Stimulated activated CD4-positive, alpha-beta T cell treated with anti-CD3 and anti-CD28 coated beads, Interleukin-4, amount 100 ng/mL, for 24 hours (primary cell): ENCODE measurements at places on chromosomes 2 and 18.

DNA sequence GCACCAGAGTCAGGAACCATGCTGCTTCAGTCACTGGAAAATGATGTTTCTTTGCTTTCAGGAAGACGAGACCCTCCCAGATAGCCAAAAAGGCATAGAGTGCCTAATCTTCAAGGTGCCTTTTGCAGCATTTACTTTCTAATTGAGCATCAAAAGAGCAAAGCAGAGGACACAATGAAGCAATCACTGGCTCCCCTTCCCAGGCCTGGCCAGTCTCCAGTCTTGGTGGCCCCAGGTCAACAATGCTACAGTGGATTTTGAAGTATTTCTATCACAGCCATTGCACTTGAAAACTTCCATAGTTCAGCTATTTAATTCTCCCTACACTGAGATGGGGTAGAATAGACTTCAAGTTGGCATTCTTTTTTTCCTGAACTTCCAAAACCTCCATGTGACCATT, 15.4 kb downstream of the ZBTB7C start:
- no peak for DNase-seq

GRCh38 chr2:149063177-149063576, 24.7 kb downstream of the LYPD6B start:
- no peak for DNase-seq

- no peak for DNase-seq
Observed at GRCh38 chr2:3650140-3650920, 7.7 kb upstream of the ALLC start.

DNA sequence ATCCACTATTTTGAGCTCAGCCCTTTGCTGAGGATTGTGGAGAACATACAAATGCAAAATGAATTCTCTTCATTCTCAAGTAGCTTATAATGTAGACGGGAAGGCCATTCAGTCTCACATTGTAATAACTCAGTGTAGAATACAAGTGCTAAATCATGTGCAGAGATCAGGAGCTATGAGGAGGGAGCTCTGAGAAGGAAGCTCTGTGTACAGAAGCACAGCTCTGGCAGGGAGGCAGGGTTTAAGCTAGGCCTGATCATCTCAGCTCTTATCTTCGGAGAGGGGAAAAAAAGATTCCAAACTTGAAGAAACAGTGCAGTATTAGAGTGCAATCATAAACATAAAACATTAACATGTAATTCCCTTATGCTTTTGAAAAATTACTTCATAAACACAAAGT, 291.1 kb upstream of the SKOR2 start:
- DNase-seq, result no peak

DNA sequence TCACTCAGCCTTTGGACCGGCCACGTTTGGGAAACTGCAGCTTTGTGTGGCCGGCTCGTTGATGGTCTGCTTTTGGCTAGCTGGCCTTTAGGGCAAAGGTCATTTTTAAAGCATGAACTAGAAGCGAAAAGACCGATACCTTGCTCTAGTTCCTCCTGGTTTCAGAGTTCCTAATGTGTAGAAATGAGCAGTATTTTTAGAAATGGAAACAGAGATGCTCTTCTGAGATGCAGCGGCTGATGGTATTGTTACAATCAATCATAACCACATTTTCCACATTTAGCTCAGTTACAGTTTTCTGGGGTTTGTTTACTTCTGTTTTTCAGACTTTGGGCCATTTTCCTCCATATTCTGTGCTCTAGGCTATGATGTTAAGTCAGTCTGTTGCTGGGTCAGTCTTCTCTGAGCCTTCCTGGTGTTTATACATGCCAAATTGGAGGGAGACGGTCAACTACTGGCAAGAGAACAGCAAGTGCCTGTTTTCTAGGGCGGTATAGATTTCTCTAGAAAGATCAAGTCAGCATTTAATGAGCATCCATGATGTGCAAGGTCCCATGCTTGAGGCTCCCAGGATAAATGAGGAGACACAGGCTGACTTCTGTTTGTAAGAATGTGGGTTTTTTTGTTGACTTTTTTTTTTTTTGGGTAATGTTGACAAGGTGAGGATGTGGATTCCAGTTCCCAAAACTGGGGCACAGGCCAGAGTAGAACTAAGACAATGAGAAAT, 28.0 kb downstream of the RNF144A start:
- no peak for DNase-seq

GRCh38 chr2:209845666-209846065, 74.0 kb downstream of the UNC80 start:
- no peak for DNase-seq

DNA sequence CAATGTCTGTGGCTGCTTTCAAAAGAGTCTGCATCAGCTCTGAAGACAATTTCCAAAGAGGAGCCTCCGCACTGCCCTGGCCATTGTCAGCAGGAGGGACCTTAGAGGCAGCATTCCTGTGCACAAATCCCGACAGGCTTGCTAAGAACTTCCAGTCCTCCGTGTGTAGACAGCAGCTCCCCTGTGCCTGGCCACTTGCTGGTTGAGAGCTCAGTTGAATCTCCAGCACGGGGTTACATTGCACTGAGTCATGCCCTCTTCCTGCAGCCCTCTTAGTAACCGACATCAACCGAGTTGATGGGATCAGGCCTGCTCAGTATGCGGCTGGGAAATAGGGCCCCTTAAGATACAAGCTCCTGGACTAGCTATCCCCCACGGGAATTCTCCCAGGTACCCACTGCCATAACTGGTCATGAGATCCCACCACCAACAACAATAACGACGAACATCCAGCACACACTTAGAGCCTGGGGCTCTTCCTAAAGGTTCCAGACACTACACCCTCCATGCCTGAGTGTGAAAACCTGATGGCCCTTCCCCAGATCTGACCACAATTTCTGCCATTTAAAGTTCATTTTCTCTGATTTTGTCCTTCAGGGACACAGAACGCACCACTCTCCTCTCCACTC, 12.0 kb downstream of the ATP6V1B1 start:
- no peak for DNase-seq

- no peak for DNase-seq
Observed at GRCh38 chr18:44955825-44956224, 275.1 kb downstream of the SETBP1 start.

GRCh38 chr18:49162226-49162864, 211.6 kb upstream of the SMAD7 start:
- no peak for DNase-seq

GRCh38 chr2:129802290-129802689, 177.2 kb upstream of the RAB6C start:
- no peak for DNase-seq

- no peak for DNase-seq
Observed at GRCh38 chr2:195622966-195623365, 34.1 kb upstream of the SLC39A10 start.

GRCh38 chr2:204888222-204888621, 342.9 kb downstream of the PARD3B start:
- DNase-seq, result no peak

DNA sequence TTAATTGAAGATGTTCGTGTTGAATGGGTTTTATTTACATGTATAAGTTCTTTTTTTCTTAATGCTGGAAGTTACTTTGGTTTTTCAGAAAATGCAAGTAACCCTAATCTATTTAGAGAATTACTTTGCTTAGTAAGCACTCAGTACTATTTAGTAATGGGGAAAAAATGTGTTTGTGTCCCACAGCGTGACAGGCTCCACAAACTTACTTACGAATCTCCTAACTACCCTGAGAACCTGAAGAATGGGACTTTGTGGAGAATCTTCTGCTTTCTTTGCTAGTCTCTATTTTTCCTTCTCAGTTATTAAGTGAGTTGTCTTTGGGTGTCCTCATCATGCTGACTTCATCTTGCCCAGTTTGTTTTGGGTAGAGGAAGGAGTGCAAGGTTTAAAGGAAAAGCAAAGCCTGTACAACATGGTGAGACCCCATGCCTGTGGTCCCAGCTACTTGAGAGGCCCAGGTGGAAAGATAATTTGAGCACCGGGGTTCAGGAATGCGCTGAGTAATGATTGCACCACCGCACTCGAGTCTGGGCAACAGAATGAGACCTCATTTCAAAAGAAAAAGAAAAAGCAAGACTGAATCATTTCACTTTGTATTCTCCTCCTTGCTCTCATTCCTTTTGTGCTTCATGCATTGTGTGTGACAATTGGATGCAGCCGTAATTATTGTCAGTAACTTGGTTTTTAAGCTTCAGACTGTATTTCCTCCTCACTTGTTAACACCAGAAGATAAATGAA, 10.2 kb downstream of the NEDD4L start:
- DNase-seq, result no peak
